AG10803 (cell line): ENCODE measurements at places on chromosomes 1 and 21.

- DNase-seq = no peak
These were observed 159.6 kb upstream of the FGGY start for GRCh38 chr1:59137276-59137615.

DNA sequence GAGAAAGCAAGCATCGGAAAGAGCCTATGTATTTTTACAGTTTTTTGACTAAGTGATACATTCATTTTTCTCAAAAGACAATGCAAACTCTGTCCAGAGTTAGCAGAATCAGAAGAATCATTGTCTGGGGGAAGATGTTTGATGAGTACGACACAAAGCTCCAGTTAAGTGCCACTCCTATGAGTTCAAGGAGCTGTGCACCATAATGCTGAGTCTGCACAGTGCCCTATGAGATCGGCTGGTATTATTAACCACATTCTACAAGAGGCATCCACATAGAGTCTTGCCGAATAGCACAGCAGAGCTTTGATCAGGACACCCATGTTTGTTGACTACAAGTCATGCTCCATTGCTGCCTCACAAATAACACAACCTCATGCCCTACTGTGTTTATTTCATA, 54.9 kb upstream of the RAP1GAP start:
- no peak for DNase-seq

DNA sequence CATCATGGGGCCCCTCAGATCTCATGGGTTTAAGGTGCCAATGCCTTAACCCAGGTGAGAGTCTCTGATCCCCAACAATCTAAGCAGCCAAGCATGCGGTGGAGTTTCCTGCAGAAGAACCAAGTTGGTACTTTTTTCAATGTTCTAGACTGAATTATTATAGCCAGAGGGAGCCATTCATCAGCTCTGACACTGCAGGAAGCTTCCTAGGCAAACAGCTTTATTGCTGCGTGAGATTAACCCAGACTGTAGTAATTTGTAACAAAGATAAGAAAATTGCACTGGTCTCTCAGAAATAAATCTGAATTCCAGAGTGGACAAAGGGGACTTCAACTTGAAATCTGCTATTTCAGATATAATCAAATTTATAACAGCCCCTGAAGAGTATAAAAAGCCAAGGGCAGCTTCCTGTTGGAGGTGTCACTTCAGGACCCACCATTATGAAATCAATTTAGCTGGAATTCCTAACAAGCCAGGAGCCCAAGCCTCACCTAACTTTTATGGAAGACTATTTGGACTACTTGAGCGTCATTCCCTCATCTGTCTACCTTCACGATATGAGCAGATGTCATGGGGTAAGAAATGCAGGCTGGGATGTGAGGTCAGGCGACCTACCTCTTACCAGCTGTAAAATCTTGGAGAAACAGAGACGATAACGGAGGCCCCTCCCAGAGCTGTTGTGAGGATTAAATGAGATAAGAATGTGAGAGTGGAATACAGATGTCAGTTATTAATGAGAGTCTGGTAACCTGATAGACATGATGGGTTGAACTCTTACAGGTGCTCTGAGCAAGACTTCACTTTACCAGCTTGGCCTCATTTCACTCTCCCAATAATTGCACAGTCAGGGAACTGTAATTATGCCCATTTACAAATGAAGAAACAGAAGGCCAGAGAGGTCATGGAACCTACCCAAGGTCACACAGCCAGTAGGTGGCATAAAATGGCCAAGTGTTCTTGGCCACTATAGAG, 135.1 kb downstream of the RRAGC start:
- DNase-seq = no peak

DNA sequence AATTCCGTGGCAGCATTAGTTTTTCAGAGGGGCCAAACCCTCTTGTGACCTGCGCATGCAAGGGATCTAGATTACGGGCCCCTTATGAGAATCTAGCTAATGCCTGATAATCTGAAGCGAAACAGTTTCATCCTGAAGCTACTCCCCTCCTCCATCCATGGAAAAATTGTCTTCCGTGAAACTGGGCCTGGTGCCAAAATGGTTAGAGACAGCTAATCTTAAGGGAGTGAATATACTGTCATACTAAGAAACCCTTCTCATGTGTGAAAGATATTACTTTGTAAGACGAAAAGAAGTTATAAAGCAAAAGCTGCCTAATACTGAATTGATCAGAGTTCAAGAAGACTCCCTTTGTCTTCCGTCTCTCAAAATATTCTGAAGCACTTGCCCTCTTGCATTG, 166.3 kb downstream of the DUSP10 start:
- no peak for DNase-seq

DNA sequence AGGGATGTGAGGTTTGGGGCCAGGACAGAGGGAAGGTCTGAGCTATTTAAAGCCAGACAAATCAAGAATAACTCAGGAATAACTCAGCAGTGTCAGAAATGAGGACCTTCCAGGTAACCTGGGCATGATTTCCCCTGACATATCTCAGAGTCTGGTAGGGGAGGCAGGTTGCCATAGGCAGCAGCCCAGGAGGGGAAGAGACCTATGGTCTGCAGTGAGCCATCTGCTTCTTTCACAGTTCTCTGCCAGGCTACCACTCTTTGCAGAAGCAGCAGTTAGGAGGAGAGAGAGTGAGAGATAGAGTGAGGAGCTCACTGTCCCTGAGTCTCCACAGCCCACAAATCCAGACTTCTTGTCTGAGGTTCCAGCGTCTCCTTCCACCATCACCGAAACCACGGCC, 6.3 kb upstream of the VSIG8 start:
- DNase-seq = no peak

GRCh38 chr1:35707601-35708440, 10.9 kb downstream of the C1orf216 start:
- no peak for DNase-seq

GRCh38 chr1:71210718-71211117, 129.9 kb upstream of the ZRANB2 start:
- DNase-seq = peak; percentile 9

DNA sequence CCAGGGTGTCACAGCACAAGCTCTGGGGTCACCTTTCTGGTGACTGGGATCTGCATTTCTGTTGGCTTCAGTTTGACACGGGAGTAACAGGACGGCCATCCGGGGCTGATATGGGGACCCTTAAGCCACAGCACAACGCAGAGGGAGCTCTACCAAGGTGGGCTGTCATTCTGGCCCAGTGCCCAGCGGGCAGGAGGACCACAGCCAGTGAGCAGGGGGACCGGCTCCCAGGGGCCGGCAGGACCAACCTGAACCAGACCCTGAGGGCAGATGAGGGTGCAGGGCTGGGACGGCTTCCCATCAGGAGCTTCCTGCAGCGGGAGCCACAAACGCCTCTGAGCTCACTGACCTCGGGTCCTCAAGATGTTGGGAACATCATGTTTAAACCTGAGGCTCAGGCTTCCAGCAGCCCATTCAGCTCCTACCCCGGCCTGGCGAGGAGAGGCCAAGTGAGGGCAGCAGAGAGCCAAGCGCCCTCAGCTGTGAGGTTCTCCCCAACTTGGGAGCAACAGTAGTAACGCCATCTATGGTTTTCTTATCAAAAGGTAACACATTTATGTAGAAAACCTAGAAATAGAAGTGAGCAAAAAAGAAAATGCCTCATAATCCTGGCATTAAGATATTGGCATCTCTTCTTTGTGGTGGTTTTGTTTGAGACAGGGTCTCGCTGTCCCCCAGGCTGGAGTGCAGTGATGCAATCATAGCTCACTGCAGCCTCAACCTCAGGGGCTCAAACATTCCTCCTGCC, 26.8 kb downstream of the TMEM201 start:
- DNase-seq = peak; percentile 28

DNA sequence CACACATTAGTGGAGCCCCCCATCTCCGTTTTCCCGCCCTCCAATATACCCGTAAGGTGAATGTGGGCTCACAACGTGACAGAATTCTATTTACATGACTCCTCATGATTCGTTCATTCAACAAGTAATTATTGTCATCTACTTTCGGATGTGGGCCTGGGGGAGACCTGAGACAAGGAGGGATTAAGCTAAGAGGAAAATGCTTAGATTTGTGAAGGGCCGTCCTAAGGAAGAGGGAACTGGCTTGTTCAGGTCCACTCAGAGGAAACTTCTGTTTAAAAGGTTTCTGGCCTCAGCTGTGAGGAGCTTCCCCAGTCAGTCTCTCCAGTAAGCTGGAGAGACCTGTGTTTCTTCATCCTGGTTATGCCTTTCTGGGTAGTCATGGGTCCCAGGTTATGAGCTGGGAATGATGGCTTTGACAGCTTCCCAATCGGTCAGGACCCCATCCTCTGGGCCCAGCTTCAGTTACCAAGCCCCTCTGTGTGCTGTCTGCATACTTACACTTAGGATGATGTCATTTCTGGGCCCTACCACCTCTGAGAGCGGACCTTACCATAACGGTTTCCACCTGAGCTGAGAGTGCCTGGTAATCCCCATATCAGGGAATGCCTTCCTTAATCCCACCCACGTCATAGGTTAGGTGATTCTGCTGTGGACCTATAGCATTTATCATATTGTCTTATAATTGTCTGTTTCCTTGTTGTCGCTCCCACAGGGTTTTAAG, 687 bp upstream of the ERI3 start:
- DNase-seq = no peak

- DNase-seq = no peak
These were observed 57.8 kb downstream of the RUNX3 start for GRCh38 chr1:24872061-24872850.

- peak; percentile 76 for DNase-seq
These were observed 64.0 kb downstream of the PLPPR5 start for GRCh38 chr1:98940722-98941079.

GRCh38 chr1:938711-939489, 15.2 kb downstream of the SAMD11 start:
- no peak for DNase-seq

GRCh38 chr1:153150846-153151245, at the start of gene SPRR2G:
SPRR2G (minus strand) TSS chr1:153150890; CDS start chr1:153150110, 780 bp downstream.
- no peak for DNase-seq

DNA sequence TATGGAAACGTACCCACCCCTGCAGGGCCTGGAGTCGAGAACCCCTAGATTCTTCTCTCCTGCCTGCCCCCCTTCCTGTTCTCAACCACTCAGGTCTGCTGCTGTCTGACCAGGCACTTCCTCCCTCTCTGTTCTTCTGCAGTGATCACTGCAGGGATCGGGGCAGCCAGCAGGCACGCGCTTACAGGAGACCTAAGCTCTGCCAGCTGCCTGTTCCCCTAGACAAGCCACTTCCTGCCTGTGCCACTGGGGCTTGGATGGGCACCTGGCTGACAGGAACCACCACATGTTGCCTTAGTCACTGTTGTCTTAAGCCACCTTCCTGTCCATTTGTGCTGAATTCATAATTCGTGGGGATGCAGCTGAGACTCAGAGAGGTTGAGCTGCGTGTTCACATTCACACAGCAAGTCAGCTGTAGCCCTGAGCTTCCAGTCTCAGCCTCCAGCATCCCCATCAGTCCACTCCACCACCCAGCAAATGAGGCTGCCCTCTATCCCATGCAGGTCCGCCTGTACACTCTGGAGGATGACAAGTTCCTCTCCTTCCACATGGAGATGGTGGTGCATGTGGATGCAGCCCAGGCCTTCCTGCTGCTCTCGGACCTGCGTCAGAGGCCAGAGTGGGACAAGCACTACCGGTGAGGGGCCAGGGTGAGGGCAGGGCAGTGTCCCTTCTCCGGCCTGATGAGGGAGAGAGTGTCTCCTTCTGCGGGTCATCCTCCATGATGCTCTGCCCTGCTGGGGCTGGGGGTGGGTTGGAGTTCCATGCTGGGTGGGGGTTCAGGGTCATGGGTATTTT, 18.6 kb downstream of the FAM151A start:
- DNase-seq = no peak

DNA sequence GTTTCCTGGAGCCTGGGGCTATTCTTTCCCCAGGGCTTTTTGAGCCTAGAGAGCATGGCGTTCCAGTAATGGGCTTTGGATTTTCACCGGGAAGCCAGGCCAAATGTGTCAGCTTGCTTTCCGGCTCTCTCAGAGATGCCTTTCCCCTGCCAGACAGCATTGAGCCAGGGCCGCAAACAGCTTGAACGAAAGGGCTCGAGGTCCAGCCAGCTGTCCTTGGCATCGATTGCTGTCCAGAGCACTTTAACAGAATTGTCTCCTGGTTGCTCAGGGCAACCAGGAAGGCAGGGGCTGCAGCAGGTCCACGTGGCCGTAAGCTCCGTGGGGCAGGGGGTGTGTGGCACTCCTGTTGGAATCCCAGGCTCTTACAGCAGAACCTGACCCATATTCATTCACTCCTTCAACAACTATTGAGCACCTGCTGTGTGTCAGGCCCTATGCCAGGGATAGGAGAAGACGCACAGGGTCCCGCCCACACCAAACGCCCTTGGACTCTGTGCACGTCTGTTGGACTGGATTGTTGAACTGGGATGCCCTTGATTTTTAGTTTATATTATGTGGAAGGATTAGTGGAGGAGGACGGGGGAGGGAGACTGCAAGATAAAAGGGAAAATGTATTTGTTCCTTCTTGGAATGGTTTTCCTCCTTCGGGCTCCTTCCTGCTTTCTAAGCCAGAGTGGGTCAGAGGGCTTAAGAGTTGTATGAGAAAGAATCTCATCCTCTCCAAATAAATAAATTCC, 38.7 kb upstream of the EFHD2 start:
- DNase-seq = no peak

DNA sequence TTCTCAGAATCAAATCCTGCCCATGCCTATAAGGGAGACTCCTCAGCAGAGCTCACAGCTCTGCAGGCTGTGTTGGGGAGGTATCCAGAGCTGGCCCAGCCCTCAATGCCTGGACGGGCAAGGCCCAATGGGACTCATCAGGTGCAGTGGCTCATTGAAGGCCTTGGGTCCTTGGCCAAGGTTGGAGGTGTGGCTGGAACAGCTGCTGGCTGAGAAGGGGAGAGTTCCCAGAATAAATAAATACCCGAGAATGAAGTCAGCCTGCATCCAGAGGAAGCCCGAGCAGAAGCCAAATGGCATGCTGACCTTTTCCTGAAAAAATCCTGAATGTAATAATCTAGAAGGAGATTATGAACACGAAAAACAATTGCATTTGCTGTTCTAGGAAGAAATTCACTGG, 25.2 kb upstream of the IKBKE start:
- DNase-seq = peak; percentile 45

GRCh38 chr1:208935517-208936187, 647.9 kb upstream of the CAMK1G start:
- DNase-seq = no peak

- DNase-seq = no peak
These were observed 19.7 kb upstream of the GALNT2 start for GRCh38 chr1:230047114-230047865.

- DNase-seq = no peak
These were observed 3.7 kb upstream of the UCK2 start for GRCh38 chr1:165823552-165824268.

GRCh38 chr1:245292141-245292540, 137.4 kb downstream of the KIF26B start:
- DNase-seq = no peak
